Stimulated activated CD8-positive, alpha-beta memory T cell treated with anti-CD3 and anti-CD28 coated beads, Interleukin-4, amount 100 ng/mL, for 1 hour (primary cell): ENCODE measurements at places on chromosomes 12 and 14.

- DNase-seq: no peak
These were observed 1030.5 kb upstream of the TMEM132C start for GRCh38 chr12:127236491-127236890.

DNA sequence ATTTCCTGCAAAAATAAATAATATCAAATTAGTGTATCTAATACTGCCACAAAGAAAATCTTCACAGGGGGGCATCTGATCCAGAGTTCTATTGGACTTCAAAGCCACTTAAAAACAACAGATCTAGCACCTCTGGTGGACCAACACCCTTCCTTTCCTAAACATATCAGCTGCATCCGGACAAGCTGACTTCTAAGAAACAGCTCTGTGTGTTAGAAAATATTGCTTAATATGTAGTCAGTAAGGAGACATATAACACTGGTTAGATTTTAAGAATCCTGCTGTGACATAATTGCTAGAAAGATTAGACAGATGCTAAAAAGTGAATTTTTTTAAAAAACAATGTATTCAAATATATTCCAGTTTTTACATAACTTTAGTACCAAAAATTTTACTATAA, 61.1 kb upstream of the PTPRB start:
- no peak for DNase-seq

GRCh38 chr14:38992067-38992844, 110.8 kb downstream of the SEC23A start:
- no peak for DNase-seq

DNA sequence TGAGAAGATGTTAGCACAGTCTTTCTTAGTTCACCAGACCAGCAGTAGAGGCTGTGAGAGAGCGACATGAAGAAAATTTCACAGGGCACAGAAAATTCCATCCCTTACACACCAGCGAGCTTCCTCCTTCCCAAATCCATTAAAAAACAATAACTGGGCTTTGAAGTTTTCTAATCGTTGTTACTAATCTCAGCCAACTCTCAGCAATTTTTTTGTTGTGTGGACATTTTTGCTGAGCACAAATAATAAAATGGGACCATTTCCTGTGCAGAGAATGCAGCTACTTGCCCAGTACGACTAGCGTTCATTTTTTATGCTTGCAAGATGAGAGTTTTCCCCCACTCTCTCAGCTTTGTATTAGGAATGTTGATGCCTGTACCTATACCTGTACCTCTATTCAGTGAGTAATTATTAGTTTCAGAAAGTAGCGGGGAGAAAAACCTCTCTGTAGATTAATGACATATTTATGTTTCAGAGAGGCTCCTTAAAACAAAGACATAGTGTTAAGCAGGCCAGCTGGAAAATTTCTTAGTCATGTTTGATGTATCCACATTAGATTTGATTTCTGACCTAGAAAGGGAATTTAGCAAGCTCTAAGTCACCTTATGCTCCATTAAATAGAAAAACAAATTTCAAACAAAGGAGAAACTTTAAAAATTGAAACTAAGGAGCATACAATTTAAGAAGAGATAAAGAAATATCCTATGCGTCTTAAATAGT, 146.5 kb downstream of the SRGAP1 start:
- DNase-seq: no peak
